ENCODE measurements at places on chromosomes 2 and 18.

DNA sequence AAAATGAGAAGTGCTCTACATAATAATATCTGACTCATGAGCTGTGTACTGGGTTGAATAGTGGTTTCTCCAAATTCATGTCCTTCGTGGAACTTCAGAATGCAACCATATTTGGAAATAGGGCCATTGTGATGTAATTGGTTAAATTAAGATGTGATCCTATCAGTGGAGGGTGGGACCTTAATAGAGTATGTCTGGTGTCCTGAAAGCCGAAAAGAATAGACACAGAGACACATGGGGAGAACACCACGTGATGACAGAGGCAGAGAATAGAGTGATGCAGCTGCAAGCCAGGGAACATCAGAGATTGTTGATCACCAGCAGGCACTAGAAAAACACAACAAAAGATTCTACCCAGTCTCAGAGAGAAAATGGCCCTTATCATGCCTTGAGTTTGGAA is 310.1 kb downstream of the EXOC6B start:
- no peak for DNase-seq

DNA sequence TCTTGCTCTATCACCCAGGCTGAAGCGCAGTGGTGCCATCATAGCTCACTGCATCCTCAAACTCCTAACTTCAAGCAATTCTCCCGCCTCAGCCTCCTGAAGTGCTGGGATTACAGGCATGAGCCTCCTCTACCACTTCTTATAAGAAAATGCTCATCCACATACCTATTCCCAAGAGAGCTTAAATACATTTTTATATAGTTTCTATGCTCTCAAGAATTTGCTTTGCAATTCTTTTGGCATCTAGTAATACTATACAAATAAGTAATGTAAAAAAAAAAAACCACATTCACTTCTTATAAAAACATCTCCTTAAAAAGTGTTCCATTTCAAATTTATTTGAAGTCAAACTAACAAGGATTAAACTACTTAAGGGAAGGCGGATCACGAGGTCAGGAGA is 197.3 kb downstream of the DNAH7 start:
- no peak for DNase-seq

- no peak for DNase-seq
Measured at GRCh38 chr2:98771721-98772524, 41.0 kb upstream of the MGAT4A start.

GRCh38 chr2:216857131-216857550 is 2.7 kb downstream of the TNP1 start:
- DNase-seq: no peak

GRCh38 chr2:85134896-85135659 is 1.9 kb downstream of the TCF7L1 start:
- DNase-seq: no peak

- DNase-seq: no peak
Measured at GRCh38 chr2:42192010-42192373, 22.8 kb downstream of the EML4 start.

DNA sequence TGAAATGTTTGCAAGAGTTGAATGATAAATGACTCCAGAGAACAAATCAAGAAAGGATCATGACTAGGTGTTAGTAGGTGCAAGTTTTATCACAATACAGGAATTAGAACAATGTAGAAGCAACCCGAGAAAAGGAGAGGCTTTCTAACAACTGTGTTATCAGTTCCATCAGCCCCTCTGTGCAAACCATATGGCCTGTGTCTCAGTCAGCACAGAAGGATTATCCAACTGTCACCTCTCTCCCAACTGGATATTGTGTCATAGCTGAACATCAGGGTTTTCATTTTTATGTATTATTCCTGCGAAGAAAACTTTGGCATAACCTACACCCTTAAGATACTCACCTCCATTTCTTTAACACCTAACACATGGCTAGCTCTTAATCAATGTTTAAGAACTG is 321.6 kb upstream of the RND3 start:
- DNase-seq: peak; percentile 46

DNA sequence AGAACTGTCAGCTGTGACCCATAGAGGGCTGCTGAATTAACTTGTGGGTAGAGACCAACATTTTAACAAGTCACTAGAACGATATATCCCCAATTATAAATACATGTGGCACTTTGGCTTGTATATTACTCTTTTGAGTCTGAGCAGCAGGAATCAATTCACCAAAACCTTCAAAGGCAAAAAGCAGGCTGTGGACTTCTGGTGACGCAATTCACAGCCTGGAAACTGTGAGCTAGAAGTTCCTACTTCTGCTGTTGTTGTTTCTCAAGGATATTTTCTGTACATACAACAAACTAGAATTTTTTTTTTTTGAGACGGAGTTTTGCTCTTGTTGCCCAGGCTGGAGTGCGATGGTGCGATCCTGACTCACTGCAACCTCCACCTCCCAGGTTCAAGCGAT is 37.3 kb downstream of the PTCD3 start:
- DNase-seq: no peak

GRCh38 chr2:216802516-216803215 is 57.2 kb downstream of the TNP1 start:
- no peak for DNase-seq

- no peak for DNase-seq
Measured at GRCh38 chr2:25301453-25302352, 40.0 kb downstream of the DNMT3A start.

DNA sequence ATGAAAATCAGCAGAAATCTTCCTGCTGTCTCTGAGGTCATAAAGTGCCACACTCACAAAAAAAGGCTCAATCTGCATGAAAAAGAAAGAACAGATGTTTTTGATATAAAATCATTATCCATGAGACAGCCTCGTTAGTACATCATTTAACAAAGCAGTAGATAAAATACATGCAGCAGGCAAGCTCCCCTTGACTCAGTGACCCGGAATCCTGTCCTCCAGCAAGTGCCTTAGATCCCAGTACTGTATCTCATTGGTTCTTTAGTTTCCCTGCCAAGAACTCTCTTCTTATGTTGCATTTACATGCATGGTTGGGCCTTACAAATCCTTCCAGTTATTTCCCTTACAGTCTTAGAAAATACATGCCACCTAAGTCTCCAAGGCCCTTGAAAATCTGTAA is 148.9 kb upstream of the CCDC195 start:
- DNase-seq: no peak

- no peak for DNase-seq
Measured at GRCh38 chr2:71240794-71241193, 13.9 kb upstream of the PAIP2B start.
